ENCODE measurements at places on chromosomes 2 and 18.

GRCh38 chr2:64036034-64036705 lies 16.9 kb upstream of the VPS54 start:
- no peak for DNase-seq

DNA sequence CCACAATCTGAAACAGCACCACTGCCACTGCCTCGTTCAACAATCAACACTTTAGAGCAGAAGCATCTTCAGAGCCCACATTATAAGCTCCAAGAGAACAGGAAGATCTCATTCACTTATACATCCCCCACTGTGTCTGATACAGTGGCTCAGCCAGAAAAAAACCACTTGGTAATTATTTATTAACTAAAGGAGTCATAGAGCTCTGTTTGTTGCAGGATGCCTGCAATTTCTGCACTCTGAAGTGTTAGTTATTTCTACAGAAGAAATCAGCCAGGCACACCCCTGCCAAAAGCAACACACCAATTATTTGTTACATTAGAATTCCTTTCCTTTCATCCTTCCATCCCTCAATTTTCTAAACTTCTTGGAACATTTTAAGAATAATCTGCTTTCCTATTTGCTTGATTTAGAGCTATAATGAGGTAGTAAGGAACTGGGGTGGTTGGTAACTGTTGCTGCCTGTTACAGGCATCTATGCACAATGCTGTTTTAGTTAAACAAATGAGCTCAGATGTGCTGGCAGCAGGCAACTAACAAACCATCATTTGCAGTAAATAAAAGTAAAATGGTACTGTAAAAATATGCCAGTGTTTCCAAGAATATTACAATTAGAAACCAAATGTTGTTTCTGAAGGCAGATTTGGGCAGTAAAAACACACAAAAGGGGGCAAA lies 59.9 kb downstream of the DYM start:
- no peak for DNase-seq

GRCh38 chr18:6521803-6522418 lies 107.2 kb upstream of the L3MBTL4 start:
- peak; percentile 9 for DNase-seq

- DNase-seq, result peak; percentile 7
These were observed 1.0 kb downstream of the IMPACT start for GRCh38 chr18:24427484-24427883.

DNA sequence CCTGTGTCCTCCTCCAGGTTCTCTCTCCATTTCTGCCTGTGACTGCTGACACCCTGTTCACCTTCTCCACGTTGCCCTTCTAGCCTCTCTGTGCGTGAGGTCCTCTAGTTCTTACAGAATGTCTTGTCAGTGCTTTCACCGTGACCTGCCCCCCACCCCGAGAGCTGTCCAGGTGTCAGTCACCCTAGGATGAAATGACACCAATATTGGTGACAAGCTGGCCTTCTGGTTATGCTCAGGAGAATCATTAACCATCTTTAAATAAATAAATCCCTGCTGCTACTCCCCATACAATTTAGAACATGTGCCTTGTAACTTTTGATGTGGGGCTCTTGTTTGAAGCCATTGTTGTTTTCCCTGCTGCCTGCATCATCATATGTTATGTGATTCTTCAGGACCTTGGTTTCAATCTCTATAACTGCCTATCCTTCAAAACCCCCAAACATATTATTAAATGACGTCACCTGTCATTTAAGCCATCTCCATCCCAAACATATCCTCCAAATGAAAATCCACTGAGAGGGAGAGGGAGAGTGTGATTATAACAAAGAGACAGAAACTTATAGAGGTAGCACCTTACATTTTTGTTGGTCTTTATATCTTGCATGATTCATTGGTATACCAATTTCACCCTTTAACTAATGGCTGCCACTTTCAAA lies 496.3 kb downstream of the PARD3B start:
- no peak for DNase-seq

- no peak for DNase-seq
These were observed 41.5 kb downstream of the YPEL5 start for GRCh38 chr2:30188292-30188691.

GRCh38 chr2:70558195-70558808 lies 4.7 kb upstream of the TGFA start:
- no peak for DNase-seq

DNA sequence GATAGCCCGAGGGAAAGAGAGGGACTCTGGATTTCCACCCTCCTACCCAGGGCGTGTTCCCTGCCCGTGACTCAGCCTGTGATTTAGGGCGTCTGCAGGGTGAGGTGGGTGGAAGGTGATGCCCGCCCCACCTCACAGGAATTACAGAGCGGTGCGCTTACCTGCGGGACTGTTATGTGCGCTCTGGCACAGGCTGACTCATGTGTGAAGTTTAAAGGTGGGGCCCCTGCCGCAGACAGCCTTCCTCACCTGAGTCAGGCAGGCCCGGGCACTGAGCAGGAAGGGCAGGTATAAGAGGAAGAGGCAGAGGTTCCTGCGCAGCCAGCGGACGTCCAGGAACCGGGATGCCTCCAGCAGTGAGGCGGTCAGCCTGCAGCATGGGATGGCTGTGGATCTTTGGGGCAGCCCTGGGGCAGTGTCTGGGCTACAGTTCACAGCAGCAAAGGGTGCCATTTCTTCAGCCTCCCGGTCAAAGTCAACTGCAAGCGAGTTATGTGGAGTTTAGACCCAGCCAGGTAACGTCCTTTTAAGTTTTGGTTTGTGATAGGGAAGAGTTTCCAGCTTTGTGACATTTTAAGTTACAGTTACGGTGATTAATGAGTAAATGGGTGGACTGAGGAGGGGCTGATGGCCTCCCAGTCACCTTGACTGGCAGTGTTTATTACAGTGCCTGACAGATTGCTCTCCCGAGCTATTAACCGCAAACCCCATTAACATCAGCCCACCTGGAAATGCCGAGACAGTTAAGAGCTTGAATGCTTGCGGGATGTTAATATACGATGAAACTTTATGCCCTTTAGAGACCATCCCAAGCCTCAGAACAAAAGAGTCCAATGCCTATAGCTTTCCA lies 141.6 kb upstream of the TTC39C start:
- no peak for DNase-seq

DNA sequence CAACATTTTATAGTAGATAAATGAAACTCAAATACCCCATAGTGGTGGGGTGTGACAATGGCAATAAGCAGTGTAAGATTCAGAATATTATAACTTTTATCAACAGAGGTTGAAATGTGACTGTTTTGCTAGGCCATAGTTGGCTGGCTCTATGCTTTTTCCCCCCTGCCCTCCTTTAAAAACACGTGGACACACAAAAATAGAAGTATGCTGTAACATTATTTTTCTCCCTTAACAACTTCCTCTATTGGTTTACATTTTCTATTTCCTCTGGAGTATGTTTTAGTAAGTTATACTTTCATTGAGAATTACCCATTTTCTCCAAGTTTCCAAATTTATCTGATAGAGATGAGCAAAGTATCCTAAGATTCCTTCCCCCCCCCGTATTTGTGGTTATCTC lies 31.1 kb downstream of the NDUFAF7 start:
- DNase-seq, result no peak

GRCh38 chr2:232873292-232873908 lies 3.3 kb downstream of the SNORC start:
- DNase-seq, result no peak

DNA sequence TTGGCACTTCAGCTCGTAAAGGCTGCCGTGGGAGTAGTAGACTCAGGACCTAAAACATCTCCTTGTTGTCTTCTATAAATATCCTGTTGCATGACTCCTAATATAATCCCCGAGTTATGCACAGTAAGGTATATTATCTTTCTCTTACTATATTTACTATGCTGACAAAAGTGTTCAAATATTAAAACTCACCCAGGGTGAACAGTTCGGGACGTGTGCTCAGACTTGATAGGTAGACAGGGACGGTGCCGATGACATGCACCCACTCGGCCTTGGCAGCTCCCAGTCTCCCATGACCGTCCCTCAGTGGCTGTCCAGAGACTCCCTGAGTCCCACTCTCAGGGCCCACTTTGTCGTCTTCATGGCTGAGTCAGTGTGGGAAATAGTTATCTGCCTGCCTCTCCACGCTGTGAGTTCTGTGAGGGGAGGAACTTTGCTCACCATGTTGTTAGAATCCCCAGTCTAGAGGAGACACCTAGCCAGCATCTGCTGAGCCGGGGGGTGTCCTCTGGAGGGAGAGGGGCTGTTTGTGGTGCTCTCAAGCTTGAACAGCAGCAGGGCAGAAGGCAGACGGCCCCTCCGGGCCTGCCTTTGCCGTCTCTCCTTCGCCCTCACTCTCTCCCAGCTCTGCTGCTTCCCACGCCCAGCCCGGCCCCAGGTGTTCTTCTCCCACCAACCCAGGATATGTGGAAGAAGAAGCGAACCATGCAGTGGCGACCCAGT lies 75.0 kb downstream of the DGKD start:
- DNase-seq, result no peak

- no peak for DNase-seq
These were observed 90.0 kb downstream of the GALR1 start for GRCh38 chr18:77339623-77340022.

- DNase-seq, result no peak
These were observed 24.4 kb upstream of the CYP1B1 start for GRCh38 chr2:38100328-38100727.

All from HuH-7 (cell line).